ENCODE measurements at places on chromosomes 12 and 14.

- DNase-seq, result peak; percentile 84
These were observed 1.5 kb downstream of the CAPRIN2 start for GRCh38 chr12:30753233-30753632.

- peak; percentile 43 for DNase-seq
These were observed 1.1 kb upstream of the NDUFA12 start for GRCh38 chr12:95004610-95005009.

DNA sequence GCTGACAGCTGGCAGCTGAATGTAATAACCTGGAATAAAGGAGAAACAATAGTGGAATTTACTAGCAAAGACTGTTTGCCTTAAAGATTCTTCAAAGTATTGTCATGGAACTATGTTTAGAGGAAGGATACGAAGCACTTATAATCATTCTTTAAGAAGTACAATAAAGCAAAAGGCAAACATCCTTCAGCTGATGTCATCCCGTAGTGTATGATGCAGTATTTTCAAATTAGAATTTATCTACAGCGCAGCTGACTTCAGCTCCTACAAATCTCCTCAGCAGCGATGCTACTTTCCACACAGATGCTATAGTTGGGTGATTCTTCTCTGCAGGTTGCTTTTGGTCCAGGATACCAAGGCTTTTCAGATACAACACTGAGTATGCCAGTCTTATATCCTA, 31.5 kb downstream of the CLEC1A start:
- no peak for DNase-seq

DNA sequence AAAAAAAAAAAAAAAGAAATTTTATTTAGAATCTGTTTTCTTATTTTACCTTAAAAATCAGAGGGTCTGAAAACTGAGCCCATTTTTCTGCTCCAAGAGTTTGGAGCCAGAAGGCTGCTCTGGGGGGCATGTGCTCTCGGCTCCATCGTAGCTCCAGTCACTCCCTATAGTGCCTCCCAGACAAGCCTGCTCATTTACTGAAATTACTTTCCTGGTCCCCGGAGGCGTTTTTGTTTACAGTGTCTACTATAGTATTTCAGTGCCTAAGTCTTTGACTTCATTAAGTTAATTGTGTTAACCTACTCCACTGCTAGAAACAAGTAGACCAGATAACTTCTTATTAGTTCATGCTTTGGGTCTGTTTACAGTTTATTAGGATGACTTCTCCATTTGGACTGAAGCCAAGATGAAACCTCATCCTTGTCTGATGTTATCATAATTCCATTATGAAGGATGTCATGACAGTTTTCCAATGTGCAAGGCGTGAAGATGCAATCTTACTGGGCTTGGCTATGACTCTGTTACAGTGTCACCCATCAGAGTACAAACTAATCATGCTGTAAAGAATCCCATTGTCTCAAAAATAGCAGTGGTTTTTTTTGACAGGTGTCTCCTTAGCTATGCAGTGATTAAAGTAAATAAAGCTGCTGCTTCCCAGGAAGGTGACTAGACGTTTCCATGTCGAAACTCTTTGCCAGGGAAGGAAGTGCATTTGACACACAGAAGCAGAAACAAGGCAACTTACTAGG, 182.3 kb downstream of the TMEM132C start:
- DNase-seq, result no peak

DNA sequence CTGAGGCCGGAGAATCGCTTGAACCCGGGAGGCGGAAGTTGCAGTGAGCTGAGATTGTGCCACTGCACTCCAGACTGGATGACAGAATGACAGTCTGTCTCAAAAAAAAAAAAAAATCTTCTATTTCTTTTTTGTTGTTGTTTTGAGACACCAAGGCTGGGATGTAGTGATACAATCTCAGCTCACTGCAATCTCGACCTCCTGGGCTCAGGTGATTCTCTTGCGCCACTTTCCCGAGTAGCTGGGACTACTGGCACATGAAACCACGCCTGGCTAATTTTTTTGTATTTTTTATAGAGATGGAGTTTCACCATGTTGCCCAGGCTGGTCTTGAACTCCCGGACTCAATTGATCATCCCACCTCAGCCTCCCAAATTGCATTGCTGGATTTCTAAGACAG, 7.3 kb upstream of the SNRNP35 start:
- DNase-seq, result no peak

- peak; percentile 63 for DNase-seq
These were observed 10.2 kb downstream of the SGPP1 start for GRCh38 chr14:63717702-63718101.

DNA sequence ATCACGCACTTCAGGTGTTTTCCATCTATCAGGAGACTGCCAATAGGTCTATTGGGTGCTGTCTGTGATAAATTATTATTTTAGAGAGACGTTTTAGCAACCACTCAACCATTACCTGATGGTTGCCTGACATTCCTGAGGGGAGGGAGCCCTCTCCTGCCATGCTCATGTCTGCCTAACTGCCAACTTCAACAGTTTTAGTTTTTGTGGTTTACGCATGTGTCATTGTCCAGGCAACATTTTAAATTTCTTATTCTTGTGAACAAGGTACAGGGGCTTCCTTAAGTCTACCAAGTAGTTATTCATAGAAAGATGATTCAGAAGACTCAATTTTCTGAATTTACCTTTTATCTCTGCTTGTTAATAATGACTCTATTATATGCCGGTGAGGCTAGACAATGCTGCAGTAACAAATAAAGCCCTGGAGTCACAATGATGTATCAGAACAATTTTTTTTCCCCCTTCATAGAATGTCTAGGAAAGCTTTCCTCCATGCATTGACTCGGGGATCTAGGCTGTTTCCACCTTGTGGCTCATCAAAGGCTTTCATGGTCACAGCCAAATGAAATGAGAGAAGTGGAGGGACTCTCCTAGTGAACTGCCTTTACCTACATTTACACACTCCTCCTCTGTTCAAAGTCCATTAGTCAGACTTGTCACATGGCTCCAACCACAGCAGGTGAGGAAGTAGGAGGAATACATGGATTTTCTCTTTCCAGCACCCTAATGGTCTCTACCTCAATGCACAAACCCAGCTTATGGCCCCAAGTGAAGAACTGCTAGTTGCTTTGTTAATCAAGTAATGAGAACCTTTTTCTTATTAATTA, 225.8 kb downstream of the CRADD start:
- no peak for DNase-seq

DNA sequence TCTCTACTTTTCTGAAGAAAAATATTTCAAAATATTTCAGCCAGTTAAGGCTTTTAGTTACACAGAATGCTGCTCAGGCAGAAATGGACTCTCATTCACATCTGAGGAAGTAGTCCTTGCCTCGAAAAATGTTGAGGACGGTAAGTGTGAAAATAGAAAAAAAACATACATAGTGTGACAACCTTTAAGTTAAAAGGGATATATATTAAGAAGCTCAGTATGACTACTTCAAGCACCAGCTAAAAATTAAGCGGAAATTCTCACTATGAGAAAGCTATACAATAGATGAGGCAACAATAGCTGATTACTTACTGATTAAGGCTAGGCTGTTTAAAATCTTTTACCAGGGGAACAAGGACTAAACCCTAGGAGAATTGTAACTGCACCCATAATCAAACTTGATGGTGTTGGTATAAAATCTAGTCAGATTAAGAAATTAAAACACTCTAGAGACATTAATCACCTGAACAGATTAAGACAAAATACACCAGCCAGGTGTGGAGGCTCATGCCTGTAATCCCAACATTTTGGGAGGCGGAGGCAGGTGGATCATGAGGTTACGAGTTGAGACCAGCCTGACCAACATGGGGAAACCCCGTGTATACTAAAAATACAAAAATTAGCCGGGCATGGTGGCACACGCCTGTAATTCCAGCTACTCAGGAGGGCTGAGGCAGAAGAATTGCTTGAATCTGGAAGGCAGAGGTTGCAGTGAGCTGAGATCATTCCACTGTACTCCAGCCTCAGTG, 53.9 kb downstream of the HNRNPC start:
- DNase-seq, result no peak

DNA sequence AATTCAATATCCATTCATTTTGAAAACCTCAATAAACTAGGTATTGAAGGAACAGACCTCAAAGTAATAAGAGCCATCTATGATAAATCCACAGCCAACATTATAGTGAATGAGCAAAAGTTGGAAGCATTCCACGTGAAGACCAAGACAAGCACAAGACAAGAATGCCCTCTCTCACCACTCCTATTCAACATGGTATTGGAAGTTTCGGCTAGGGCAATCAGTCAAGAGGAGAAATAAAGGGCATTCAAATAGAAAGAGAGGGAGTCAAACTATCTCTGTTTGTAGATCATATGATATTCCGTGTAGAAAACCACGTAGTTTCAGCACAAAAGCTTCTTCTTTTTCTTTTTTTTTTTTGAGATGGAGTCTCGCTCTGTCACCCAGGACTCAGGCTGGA, 550.3 kb downstream of the FSCB start:
- no peak for DNase-seq

DNA sequence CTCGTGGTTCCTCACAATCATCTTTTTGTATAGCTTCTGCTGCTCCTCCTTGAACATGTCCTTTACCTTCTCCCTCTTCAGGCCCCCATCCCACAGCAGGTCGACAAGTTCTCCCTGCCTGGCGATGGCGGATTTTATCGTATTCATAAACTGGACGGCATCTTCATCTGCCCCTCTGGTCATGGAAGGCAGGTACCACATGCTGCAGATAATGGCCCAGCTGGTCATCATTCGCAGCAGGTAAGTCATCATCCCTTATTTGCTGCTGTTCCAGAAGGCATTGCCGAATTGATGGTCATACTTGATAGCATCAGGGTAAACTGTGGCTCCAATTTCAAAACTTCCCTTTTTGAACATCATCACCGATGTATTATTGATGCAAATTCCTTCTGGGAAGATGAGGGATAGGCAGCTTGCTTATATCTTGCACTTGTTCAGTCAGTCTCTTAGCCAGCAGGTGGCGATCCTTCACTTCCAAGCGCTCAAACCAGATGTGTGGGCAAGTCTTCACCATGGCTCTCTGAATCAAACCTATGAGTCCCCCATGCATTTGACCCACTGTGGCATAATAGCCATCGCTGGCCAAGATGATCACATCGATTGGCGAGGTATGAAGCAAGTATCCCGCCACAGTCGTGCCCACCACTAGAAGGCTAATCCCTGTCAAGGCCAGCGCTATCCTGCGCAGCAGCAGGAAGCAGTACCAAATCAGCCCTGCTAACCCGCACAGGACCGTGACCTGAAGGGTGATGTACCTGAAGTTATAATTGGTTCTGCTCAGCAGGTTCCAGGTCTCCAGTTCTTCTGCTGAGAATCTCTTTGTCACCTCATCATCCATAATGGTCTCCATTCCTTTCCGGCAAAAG, 381.5 kb upstream of the STXBP6 start:
- DNase-seq, result peak; percentile 35

DNA sequence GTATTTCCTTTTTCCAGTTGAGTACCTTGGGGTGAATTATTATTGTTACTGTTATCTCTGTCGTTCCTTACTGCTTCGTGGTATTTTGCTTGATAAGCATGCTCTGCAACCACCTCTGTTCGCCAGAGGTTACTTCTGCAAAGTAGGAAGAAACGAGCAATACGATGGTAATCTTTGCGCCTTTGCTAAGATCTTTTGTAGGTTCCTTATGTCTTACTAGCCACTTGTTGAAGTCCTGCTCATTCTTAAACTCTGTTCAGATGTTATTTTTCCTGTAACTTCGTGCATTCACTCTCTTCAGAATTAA, 729 bp upstream of the M6PR start:
- no peak for DNase-seq

DNA sequence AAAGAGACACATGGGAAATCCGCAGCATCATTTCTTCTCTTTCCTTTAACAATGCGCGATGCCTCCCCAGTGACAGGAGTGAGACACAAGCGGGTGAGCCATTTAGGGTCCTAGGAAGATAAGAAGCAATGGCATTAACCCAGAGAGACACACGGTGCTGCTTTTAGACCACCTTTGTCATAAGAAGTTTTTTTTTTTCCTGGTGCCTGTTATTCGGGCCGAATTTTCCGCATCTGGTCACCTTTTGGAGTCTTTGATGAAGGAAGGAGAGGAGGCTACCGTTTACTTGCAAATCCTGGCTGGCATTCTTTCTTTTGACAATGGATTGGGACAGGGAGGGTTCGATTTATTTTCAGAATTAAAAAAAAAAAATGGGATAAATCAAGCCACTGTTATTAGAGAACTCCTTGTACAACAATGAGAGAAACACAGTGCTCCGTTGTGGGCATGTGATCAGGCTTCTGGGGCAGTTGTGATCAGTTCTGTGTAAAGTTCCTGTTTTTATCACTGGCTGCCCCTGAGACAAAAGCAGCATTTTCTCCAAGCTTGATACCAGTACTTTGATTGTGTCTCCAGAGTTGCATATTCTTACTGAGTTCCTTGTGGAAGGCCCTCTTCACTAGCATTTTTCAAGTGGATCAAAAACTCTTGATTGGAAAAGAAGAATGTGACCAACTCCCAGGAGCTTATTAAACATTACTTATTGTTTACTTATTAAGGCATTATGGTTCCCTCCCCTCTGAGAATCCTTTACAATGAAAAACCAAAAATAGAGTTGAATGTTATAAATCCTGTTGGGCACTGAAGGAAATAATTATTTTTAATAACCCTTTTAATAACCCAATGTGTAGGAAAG, 1.1 kb downstream of the DIP2B start:
- DNase-seq, result peak; percentile 82

DNA sequence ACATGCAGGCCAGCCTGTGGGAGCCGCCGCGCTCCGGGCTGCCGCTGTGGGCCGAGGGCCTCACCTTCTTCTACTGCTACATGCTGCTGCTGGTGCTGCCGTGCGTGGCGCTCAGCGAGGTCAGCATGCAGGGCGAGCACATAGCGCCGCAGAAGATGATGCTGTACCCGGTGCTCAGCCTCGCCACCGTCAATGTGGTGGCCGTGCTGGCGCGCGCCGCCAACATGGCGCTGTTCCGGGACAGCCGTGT, 2.9 kb downstream of the TMEM121 start:
- DNase-seq, result no peak

DNA sequence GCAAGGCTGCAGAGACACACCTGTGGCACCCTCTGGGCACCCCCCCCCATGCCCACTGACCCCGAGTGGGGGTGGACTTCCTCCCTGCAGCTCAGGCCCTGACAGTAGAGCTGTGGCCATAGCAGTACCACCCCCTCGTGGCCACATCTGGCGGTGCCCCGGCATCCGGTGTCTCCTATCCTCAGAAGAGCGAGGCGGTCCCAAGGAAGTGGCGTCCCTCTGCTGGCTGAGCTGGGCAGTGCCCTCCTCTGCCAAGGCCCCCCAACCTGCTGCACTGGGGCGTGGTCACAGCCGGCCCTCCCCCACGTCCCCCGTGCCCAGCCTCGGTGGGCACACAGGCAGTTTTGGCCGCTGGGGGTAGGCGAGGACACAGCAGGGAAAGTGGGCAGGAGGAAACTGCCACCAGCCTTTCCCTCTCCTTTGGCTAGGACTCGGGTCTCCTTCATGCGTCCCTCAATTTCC, 6.0 kb upstream of the SLC6A12 start:
- DNase-seq, result peak; percentile 90

Measured in OCI-M1 (cell line).